T-helper 9 cell (primary cell): ENCODE measurements at places on chromosomes 12 and 14.
A peak's percentile ranks its signal among the peaks of the same experiment; 100 is the strongest.

DNA sequence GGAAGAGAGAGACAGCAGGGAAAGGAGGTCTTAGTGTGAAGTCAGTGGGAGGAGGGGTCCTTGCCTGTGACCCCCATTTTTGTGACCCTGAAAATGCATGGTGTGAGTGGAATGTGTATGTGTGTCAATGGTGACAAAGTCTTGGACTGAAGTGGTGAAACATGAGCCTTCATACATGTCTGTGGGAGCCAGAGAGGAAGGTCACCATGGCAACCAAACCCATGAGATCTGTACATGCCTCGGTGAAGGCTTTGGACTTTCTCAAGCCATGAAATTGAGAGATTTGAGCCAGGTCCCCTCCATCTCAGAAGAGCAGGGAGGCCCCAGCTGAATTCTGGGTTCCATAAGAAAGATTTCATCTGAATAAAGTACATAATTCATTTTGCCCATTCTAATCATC lies 108.7 kb downstream of the TTC8 start:
- no peak for DNase-seq

GRCh38 chr14:50608302-50608851 lies 48.4 kb downstream of the ATL1 start:
- no peak for DNase-seq

GRCh38 chr12:22653791-22654190 lies 28.8 kb downstream of the ETNK1 start:
- DNase-seq, result no peak

DNA sequence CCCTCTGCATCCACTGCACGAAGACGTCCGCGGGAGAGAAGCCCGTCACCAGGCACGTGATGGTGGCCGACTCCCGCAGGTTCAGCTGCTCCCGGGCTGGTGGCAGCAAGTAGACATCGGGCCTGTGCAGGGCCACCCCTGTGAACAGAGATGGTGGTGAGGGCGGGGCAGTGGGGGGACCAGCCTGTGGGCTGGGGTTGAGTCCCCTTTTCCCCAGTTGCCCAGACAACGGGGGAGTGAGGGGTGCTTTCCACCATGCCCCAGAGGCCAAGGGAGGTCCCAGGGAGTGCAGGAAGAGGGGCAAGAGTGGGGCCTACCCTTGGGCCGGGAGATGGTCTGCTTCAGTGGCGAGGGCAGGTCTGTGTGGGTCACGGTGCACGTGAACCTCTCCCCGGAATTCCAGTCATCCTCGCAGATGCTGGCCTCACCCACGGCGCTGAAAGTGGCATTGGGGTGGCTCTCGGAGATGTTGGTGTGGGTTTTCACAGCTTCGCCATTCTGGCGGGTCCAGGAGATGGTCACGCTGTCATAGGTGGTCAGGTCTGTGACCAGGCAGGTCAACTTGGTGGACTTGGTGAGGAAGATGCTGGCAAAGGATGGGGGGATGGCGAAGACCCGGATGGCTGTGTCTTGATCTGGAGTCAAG lies 328.3 kb downstream of the TMEM121 start:
- no peak for DNase-seq

- DNase-seq, result no peak
These were observed 8.2 kb upstream of the DHRS2 start for GRCh38 chr14:23627961-23628360.

DNA sequence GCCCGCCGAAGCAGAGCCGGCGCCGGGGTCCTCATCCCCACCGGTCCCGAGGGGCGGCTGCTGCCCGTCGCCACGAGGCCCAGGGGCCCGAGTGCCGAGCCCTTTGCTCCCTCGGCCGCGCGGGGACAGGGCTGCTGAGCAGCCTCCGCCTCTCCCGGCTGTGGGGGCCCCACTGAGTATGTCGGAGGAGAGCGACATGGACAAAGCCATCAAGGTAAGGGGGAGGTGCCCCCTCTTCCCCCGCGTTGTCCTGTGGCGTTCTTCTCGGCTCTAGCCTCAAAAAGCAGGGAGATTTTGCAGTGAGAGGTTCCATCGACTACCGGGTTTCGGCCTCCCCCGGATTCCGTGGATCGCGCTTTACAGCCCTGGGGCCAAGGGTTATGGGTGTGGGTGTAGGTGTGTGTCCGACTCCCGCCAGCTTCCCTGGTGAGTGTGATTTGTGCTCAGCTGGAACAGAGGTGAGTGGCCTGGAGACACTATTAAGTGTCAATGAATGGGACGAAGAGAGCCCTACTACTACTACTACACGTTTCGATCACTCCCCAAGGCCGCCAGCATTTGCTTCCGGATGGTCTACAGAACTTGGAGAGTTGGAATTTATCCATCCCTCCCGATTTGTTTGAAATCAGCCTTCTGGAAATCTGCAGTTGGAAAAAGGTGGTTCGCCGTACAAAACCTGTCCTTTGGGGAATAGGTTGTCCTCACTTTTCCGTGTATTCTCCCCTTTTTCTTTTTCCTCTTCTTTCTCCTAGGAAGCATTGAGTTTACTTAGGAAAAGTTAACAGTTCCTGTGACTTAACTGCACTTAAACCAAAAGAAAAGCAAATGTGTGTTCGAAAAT lies 748 bp downstream of the MAPKAPK5 start:
- DNase-seq, result peak; percentile 5

GRCh38 chr14:69323266-69323998 lies 63.5 kb downstream of the GALNT16 start:
- no peak for DNase-seq

DNA sequence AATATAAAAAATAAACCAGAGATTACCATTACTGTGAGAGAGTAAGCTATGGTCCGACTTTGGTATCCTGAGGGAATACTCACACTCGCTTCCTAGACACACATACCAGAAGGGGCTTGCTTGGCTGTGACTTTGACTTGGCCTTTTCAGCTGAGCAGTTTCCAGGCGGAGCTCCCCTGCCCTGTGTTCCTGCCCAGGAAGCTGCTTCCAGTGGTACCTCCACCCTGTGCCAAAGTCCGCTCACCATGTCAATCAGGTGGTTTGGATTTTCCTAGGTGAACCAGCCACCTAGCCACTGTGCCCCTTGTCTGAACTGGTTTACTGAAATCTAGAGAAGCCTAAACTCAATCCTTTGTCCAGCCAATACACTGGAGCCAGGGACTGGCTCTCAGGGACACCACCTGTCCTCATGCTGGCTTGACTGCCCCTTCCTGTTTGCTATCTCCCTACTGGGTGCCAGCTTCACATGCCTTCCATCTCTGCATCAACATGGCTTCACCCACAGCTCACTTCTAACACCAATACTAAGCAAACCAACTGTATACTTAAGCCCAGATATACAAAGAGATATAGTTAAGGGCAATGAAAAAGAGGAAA lies 28.6 kb downstream of the MAX start:
- no peak for DNase-seq

DNA sequence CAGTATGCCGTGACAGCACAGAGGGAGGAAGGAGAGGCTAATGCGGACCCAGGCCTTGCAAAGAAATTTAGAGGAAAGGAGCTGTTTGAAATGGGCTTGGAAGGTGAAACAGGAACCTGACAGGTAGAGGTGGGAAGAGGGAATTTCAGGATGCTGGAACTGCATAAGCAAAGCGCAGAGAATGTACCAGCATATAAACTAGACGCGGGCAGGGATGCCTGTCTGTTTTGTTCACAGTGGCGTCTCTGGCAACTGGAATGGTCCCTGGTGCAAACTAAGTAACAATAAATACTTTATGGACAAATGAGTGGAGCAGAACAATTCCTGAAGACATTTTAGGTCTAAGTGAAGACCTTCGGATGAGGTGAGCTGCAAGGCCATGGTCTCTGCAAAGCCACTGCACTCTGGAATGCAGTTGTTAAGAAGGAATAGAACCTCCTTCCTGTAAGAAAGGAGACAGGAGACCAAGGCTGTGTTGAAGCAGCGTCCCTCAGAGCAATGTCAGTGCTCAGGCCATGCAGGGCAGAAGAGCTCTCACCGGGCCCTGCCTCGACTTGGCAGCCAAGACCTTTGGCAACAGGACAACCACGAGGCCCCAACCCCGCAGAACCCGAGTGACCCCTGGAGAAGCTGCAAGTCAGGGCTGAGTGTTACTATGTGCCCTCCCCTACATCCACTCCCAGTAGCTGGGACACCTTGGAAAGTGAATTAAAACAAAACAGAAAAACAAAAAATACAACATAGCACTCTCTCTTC lies 42.8 kb downstream of the PITPNM2 start:
- DNase-seq, result no peak
